ENCODE measurements at places on chromosomes 6 and 20. TPM values are rescaled to one million over a fixed set of nuclear protein-coding genes. Genes with fewer than 3 reads are reported as not detected.
A peak's percentile ranks its signal among the peaks of the same experiment; 100 is the strongest.

Gene CTCFL
- not detected for total RNA-seq

Gene WFDC10B
- not detected for total RNA-seq

- DNase-seq: no peak
Measured at GRCh38 chr20:38658879-38659596, 57.4 kb downstream of the ARHGAP40 start.

GRCh38 chr20:23340524-23340923, 10.1 kb upstream of the NXT1 start:
- peak; percentile 52 for DNase-seq

- no peak for DNase-seq
Measured at GRCh38 chr6:97437087-97437486, 154.1 kb upstream of the MMS22L start.

DNA sequence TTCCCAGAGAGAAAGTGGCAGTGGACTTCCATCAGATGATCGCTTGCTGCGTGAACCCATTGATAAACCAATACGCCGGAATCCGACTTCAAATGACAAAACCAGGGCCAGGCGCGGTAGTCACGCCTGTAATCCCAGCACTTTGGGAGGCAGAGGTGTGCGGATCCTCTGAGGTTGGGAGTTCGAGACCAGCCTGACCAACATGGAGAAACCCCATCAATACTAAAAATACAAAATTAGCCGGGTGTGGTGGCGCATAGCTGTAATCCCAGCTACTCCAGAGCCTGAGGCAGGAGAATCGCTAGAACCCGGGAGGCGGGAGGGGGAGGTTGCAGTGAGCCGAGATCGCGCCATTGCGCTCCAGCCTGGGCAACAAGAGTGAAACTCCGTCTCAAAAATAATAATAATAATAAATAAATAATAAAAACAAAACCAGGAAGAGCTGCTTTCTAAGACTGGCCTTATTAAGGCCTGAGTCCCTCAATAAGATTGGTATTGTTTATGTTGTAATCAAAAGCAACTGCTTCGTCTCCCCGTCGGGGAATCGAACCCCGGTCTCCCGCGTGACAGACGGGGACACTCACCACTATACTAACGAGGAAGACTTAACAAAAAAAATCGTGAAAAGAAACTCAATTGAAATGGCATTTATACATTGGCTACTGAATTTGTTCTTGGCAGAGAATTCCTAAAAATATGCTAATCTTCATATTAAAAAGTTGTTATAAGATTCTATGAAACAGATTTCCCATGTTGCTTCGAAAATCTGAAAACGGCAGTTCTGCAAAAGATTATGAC, 110.2 kb upstream of the ZNF184 start:
- DNase-seq: no peak

Data from hematopoietic multipotent progenitor cell (in vitro differentiated cells).